Stimulated activated CD8-positive, alpha-beta memory T cell treated with anti-CD3 and anti-CD28 coated beads, Interleukin-2, amount 100 ng/mL, for 1 hour (primary cell): ENCODE measurements at places on chromosomes 3 and 15.

GRCh38 chr3:71251156-71251775 is 332.3 kb downstream of the FOXP1 start:
- DNase-seq, result no peak

DNA sequence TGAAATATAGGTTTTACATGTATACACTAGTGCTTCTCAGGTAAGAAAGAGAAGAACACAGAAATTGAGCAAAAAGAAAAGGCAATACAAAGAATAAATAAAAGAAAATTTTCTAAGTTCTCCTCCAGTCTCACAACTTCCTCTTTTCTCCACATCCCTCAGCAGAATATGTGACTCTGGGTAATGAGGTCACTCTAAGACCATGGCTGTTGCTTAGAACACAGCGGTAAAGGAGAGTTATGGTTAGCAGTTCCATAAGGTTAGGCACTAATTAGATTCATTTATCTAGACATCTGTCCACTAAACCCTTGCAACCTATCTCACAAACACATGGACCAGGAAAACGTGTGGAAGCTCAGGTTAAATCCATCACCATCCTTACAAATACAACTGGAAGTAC is 47.9 kb downstream of the IGSF11 start:
- no peak for DNase-seq

DNA sequence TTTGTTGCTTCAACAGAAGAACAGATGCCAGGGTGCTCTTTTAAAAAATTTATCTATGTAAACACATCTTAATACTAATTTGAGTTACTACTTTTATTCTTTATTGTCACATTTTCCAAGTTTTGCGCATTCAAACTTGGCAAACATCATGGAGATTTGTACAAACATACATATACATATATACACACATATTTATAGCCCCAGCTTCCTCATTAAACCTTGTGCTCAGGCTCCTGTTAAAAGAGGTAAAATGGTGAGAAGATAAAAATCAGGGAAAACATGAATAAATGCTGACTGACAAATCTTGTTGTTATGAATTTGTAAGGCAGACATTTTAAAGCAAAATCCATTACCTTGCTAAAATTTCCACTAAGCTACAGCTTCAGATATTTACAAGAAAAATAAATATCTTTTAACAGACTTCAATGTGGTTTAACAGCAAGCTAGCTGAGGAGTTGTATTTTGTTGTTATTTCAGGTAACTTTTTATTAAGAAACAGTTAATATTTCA is 27.1 kb downstream of the CDV3 start:
- DNase-seq, result no peak

DNA sequence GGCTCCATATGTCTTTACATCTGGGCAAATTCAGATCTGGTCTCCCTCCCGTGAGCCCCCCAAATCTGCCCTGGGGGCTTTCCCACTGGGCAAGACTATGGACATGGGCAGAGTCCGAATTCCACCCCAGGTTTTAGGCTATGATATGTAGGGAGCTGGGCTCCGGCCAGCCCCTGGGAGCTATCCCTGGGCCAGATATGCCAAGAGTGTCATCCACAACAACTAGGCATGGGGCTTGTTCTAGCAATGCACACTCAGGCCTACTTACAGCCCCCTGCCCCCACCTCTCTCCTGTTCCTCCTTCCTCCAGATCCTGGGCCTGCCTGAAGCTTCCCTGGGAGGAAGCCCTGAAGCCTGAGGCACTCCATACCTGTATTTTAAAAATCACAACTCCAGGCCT is 622 bp downstream of the XIRP1 start:
- DNase-seq, result no peak

- no peak for DNase-seq
These were observed 248.2 kb upstream of the ADAMTS9 start for GRCh38 chr3:64935971-64936370.

DNA sequence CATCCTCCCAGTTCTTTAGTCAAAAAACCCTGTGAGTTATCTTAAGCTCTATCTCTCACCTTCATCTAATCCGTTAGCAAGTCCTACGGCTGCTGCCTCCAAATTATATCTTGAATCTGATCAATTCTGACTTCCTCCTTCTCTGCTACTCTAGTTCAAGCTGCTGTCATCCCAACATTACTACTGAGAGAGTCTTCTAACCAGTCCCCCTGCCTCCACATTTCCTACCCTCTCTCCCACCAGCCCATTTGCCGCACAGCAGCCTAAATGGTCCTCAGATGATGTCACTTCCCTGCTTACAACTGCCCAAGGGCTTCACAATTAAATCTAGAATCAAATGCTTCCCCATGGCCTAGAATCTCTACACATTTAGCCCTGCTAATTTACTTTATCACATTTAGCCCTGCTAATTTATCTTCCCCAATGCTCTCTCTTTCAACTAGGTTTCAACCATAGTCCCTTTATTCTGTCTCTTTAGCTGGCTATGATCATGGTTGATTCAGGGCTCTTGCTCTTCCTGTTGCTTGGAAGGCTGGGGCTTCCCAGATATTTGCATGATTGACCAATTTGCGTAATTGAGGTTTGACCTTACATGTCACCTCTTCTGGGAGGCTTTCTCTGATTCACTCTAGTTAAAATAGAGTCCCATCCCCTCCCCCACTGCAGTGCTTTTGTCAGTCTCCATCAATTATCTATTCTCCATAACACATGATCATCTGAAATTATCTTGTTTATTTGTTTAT is 11.0 kb upstream of the ARL14 start:
- no peak for DNase-seq

DNA sequence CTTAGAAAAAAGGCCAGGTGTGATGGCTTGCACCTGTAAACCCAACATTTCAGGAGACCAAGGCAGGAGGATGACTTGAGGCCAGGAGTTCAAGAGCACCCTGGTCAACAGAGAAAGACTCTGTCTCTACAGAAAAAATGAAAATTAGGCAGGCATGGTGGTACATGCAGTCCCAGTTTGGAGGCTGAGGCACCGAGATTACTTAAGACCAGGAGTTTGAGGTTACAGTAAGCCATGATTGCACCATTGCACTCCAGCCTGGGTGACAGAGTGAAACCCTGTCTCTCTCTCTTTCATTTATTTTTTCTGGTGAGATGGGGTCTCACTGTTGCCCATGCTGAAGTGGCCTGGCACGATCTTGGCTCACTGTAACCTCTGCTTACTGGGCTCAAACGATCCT is 24.7 kb downstream of the IP6K1 start:
- no peak for DNase-seq

DNA sequence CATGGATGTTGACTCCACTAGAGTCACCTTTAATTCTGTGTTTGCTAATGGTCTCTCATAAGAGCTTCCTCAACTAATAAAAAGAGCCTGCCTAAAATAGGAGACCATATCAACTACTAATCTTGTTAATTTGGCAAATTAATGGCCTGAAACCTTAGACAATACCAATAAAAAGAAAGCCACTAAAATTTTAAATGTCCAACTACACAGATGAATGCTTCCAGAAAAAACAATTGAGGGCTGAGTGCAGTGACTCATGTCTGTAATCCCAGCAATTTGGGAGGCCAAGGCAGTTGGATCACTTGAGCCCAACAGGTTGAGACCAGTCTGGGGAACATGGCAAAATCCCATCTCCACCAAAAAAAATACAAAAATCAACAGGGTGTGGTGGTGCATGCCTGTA is 230.9 kb downstream of the NSUN3 start:
- no peak for DNase-seq

DNA sequence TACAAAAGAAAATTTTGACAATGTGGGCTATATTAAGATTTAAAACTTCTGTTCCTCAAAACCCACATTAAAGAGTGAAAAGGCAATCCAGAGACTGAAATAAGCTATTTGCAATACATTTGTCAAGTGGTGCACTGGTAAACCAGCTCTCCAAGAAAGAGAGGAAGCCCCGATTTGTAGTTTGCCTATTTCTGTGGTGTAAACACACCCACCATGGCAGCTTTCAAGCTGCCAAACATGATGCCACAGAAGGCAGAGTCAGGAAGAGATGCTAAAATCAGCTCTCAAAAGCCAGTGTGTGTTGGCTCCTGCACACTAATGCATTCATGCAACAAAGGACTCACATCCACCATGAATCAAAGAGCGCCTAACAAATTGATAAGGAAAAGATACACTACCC is 17.5 kb downstream of the RFTN1 start:
- no peak for DNase-seq

GRCh38 chr15:67833710-67834511 is 5.9 kb downstream of the RNU6-1 start:
- DNase-seq, result no peak

DNA sequence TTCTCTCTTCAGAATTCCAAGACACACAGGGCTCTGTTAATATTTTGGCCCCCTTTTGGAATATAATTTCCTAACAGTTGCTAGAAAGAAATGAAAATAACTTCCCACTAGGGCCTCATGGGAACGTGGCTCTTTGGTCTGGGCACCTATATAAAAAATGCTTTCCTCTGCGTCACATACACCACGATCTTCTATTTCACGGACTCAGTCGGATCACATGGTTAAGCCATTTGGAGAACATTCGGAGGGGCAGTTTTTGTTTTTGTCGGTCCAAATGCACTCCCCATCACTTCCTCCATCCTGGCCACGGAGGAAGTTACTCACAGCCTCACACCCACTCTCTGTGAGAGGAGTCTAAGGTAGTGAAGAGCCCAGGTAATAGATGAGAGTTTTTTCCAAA is 21.0 kb downstream of the TMEM44 start:
- DNase-seq, result no peak

DNA sequence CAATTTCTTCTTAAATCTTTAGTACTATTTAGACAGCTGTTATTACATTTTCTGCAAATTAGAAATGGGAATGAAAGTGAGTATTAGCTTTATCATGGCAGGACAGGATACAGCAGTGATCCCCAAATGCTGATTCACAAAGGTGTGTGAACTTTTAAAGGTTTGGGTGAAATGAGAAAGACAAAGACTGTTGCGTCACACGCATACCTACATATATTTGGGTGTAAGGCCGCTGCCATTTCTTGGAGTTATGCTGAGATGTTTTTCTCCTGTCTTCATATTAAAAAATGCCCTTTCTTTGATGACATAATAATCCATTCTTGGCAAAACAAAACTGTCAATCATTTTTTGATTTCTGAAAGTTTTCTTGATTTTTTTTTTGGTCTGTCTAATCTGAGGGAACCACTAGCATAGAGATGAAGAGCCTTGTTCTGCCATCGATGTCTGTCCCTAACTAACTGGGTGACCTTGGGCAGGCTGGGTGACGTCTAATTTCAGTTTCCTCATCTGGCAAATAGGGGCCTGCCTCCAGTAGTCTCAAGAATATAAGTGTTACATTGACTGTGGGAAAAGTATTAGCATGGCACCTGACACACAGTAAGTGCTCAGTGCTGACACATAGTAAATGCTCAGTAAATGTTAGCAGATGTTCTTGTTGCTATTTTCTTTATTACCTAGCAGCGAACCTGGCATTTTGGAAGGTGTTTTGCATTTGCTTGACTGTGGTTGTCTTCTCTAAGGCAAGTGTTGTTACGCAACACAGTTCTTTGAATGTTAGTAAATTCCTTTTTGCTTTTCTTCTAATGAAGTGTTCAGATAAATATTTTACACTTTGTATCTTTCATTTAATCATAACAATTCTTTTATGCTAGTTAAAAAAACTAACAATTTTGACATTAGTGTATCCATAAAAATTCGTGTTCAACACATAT is 5.0 kb downstream of the MITF start:
- DNase-seq, result no peak

DNA sequence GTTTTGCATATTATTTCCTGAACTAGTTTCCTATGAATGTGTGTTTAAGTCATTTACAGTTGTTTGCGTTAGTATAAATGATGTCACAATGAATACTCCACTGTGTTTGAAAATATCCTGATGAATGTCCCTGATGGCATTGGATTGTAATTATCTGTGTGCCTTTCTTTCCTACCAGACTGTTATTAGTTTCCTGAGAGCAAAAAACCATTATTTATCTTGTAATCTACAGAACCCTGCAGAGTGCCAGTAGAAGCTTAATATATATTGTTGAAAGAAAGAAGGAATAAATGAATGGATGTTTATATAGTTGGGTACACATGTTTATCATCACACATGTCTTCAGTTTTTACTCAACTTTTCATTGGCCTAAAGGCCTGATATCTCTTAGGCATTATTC is 312.6 kb downstream of the AGBL1 start:
- no peak for DNase-seq

GRCh38 chr15:77348511-77348910 is 71.4 kb downstream of the PEAK1 start:
- no peak for DNase-seq

DNA sequence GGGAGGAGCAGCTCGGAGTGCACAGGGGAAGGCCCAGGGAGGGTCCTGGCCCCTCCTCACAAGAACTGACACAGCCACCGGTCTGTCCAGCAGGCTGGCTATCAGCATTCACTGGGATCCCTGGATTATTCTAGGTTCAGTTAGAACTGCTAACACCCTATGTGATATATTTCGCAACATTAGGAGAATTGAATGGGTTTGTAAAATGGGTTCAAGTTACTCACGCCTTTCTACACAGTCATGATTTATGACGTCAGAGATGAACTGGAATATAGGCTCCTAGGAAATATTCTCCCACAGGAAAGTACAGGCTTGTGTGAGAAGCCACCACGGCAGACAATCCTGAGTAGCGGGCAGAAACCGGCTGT is 969 bp upstream of the BSN start:
- DNase-seq, result no peak

DNA sequence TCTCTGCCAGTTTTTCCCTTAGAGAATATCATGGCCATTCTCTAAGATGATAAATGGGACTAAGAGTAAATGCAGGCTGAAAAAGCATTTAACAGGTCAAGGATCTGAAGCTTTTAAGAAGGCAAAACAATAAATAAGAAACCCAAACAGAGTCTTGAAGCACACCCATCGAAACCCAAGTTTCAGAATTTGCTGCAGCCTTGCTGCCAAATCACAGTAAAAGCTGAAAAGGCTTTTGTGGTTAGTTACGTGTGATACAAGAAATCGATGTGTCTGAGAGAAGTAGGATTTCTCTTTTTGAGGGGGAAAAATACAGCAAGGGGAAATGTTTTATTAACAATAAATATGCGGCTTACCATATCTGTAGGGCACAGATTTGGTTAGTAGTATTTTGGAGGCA is 92.0 kb downstream of the IGF1R start:
- DNase-seq, result no peak
